Nucleus accumbens (tissue), 56 donors: ENCODE measurements at places on chromosomes 13 and 19.

- DNase-seq, result no peak
Measured at GRCh38 chr19:30878495-30878894, 470.7 kb downstream of the TSHZ3 start.

DNA sequence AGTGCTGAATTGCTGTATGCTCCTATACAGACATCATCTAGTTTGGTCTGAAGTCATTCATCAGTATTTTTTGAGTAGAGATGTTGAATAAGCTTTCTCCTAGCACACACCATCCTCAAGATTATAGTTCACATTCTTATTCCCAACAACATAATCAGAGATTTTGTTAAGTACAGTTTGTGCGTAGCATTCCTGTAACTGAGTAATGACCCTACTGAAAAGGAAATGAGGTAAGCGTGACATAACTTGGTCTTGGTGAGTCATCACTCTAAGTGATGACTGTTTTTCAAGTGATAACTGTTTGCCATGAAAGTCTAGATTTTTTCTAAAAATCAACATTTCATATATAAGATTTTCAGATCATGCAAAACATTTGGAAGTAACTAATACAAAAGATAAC, 18.5 kb upstream of the FAM216B start:
- DNase-seq, result no peak

DNA sequence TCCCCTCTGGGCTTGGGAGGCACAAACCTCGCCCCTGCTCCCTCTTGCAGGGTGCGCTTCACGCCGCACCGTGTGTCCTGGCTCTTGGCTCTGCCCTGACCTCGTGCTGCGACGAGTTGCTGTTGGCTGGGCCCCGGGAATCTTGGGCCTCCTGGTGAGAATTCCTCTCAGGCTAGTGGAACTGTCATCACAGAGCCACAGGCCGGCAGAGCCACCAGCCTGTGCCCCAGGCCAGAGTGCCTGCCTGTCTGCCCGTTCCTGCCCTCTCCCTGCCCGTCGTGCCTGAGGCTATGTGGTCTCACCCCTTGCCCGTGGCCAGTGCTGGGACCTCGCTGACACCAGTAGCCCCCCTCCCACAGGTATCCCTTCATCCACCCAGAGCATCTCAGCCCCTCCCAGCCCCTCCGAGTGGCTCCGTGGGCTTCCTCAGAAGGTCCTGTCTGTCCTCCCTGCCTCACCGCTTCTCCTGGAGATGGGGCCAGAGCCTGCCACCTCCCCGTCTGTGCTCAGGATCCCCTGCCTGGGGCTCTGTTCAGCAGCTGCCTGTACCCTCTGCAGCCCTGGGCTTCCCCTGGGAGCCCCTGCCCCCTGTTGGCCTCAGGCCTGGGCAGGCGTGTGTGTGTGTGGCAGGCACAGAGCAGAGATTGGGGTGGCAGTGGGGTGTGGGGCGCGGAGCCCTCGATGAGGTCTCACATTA, 13.3 kb downstream of the NDUFB7 start:
- DNase-seq, result no peak

GRCh38 chr13:27919934-27920676, at the start of gene PDX1:
Gene PDX1 (plus strand): TSS chr13:27920000. CDS start chr13:27920139, 139 bp downstream.
- no peak for DNase-seq

GRCh38 chr19:42494321-42494720, 34.0 kb downstream of the CEACAM1 start:
- no peak for DNase-seq

DNA sequence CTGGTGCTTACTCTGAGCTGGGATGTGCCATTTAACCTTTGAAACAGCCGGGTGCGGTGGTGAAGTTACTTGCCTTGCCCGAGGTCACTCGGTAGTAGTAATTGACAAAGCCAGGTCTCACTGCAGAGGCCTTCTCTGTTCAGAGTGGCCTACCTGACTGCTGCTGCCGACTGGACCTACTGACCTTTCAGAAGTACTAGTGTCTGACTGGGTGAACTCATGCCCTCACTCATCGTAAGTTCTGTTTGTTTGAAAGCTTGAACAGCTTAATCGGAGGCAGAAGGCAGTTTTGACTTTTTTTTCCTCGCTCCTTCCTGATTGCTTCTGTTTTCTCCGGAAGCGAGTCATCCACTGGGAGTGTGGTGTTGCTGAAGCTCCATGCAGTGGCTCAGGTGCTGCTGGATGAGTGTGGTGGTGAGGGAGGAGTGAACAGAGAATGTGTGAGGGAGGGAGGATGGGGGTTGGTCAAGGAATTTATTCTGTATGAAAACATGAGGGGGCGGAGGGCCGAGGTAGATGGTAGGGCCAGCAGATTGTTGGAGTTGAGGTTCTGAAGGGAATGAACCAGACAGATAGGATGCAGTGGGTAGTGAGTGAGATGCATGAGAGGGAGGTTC, 2.7 kb downstream of the SPINT2 start:
- no peak for DNase-seq

GRCh38 chr13:50386541-50387050, 371.4 kb downstream of the KCNRG start:
- DNase-seq, result no peak

DNA sequence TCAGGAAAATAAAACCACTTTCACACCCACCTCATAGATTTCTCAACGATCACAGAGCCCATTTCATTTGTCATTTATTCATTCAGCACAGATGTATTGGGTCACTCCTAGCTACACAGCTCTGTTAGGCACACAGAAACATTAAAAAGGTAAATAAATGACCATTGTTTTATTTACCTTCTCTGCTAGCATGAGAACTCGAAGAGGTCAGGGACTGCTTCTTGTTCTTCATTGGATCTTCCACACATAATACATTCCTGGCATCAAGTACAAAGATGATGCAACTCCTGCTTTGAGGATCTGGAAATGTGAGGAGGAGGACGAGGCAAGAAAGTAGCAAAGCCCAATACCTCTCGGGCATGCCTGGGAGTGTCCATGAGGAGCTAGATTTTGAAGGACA, 168.1 kb downstream of the RBM26 start:
- no peak for DNase-seq

DNA sequence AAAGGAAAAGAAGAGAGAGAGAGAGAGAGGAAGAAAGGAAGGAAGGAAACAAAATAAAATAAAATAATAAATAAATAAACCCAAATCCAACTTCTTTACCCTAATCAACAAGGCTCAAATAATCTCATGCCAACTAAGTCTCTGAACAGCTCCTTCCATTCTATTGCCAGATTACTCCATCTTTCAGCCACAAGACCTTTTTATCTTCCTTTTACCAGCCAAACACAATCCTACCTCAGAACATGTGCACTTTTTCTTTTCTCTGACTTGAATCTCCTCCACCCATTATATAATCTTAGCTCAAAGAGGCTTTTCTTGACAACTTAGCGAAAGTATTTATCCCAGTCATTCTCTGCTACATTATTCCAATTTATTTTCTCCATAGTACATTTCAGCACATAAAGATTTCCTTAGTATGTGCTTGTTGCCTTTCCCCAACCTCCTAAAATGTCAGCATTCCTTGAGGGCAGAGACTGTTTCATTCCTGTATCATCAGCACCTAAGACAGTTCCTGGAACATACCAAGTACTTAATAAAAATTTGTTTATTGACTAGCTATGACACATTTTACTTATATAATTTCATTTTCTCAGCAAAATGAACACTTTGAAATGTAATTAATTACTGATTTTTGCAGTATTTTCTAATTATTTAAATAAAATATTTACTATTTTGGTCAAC, 33.5 kb upstream of the USPL1 start:
- DNase-seq, result no peak

DNA sequence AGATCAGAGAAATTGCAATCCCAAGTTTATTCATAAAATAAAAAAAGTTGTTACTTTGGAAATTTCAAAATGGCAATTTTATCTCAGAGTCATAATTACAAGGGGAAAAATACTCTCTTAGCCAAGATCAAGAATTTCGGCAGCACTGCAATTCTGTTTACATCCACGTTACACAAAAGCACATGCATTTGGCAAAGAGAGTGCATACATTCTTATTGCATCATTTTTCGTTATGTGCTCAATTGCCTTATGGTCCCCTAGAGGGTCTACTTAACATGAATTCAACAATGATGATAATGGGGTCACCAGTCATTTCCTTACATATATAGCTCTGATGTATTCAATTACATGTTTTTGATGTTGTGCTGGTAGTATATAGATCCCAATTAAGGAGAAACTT, 498.0 kb downstream of the DIAPH3 start:
- DNase-seq, result no peak
